ENCODE measurements at places on chromosomes 11 and 22.

- no peak for DNase-seq
Measured at GRCh38 chr11:131754671-131755070, 384.3 kb downstream of the NTM start.

- DNase-seq: no peak
Measured at GRCh38 chr11:128548649-128549255, 38.6 kb downstream of the ETS1 start.

- no peak for DNase-seq
Measured at GRCh38 chr11:88194990-88195389, 19.7 kb upstream of the RAB38 start.

DNA sequence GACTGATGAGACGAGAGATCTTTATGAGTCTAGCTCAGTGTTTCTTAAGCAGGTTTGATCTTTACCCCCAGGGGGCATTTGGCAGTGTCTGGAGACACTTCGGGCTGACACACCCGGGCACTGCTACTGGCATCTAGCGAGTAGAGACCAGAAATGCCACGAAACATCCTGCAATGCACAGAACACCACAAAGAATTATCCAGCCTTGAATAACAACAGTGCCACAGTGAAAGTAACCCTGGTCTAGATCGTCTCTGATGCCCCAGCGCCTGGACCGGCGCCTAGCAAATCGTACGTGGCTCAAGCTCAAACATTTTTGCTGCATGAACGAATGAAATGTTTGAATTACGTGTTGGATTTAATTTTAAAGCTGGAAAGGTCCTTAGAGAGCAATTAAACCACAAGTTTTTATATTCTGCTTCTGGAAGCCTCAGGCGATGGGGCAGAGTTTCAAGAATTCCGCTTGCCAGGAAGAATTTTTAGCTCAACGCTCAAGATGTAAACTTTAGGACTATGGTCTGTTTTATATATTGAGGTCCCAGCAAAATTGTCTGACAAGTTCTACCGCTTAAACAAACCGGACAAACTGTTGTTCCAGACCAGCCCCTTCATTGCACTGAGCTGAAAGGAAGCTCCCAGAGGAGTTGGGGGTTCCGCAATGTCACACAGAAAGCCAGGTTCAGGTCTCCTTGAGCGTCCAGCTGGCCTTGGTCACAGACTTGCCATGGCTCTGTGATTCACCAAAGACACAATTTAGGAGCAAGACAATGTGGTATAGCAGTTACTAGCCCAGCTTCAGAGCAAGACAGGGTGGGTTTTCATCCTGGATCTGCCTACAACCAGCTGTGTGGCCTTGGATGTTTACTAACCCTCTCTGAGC lies 44.2 kb upstream of the SMTN start:
- DNase-seq: no peak

DNA sequence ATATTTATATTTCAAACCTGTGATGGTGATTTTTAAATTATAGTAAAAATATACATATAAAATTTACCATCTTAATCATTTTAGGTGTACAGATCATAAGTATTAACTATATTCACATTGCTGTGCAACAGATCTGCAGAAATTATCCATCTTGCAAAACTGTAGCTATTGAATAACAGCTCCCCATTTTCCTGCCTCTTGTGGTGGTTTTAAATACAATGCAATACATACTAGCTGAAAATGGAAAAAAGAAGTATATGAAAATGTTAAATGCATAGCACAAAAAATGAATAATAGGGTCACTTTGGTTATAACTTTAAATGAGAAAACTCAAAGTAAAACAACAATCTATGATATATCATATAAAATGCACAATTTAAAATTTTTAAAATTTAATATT lies 130.9 kb upstream of the VPREB1 start:
- DNase-seq: no peak

GRCh38 chr11:65644837-65645236 lies 6.9 kb downstream of the SIPA1 start:
- DNase-seq: no peak

- no peak for DNase-seq
Measured at GRCh38 chr22:30866216-30866615, 102.4 kb downstream of the MORC2 start.

DNA sequence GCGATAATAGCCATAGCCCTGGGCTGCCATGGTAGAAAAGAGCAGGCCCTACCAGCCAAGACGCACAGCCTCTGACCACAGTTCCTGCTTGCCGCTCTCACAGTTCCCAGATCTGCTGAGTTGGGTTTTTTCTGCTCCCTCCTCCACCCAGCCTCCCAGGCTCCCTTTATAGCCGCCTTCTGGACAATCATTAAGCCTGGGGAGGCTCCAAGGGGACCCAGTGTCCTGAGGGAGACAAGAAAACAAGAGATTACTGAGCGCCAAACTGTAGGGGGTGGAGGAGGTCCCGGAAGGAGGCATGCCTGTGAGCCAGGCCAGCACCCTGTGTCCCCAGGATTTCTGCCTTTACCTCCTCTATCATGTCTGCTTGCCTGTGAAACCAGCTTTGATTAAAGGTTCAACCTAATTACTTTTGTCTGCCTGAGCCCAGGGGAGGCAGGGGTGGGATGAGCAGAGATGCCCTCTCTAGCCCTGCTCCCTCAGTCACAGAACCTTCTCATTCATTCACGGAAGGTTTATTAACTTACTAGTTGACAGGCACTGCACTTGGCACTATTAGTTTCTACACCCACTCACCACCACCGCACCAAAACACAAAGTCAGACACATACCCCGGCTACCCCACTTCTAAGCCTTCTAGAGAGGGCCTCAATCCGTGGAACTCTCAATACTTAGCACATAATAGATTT lies 1.2 kb downstream of the SLC37A4 start:
- DNase-seq: no peak

GRCh38 chr22:28819253-28820096 lies 19.1 kb upstream of the XBP1 start:
- peak; percentile 8 for DNase-seq

- no peak for DNase-seq
Measured at GRCh38 chr11:28924004-28924403, 815.8 kb downstream of the METTL15 start.

DNA sequence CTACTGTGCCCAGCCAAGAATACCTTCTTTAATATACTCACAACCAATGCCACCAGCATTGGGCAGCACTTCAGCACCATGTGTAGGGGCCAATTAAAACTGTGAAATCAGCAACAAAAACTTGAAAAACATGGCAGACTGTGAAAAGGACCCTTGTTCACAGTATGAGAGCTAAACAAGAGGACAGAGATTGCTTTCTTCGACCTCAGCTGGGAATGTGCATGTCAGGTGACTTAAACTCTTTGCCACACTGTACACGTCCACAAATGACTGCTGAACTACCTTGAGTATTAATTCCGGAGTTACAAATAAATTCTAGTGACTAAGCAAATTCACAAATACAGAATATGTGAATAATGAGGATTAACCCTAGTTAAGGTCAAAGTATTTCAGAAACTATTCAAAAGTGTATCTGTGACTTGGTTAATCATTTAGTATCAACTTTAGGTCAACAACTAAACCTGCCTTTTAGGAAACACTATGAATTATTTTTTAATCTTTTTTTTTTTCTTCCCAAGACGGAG lies 33.0 kb downstream of the DDX6 start:
- DNase-seq: no peak

GRCh38 chr11:64729851-64730382 lies 6.9 kb upstream of the NRXN2 start:
- DNase-seq: peak; percentile 15

- DNase-seq: no peak
Measured at GRCh38 chr11:69934861-69935494, 115.8 kb upstream of the FGF3 start.

DNA sequence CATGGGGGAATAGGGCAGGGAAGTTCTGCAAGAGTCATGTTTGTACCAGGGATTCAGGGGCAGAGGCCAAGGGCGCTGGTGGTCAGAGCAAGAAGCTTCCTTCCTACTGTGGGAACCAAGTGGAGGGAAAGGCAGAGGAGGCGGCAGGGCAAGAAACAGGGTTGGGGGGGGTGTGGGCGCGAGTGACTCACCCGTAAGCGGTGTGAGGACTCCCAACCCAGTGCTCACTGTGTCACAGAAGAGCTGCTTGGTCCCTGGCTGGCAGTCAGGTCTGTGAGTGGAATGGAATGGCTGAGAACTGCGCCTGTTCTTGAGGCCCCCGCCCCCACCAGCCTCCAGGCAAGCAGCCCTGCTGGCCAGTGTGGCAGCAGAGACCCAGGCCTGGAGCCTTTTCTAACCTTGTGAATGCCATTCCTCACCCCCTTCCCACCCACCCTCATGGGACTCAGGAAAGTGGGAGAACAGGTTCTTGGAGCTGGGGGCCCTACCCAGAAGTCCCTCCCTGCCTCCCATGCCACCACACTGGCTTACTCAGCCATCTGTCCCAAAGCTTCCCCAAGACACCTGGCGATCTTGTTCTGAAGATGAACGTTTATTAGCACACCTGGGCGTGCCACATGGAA lies 4.7 kb downstream of the LRRC10B start:
- no peak for DNase-seq

DNA sequence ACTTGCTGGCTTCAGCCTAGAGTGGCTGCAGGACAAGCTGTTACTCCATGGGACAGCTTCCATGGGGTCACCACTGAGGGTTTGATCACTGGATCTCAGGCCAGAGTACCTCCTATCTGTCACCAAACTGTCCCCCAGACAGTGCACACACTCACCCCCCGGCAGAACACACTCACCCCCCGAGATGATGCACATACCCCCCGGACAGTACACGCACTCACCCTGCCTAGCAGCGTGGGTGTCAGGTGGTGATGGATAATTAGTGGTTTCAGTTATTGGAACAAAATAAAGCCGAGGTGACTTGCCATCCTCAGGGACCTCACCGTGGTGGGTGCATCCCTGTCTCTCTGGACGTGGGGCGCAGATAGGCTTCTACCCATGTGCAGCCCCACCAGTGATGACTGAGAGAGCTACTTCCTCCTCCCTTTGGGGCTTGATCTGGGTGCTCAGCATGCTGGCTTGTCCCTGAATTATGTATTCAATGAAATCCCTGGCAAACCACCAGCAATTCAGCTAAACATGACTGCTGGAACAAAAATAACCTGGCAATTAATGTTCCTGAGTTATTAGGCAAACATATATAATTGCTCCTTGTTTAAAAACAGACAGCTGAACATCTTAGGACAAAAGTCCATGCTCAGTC lies 18.9 kb downstream of the TANGO2 start:
- peak; percentile 84 for DNase-seq

DNA sequence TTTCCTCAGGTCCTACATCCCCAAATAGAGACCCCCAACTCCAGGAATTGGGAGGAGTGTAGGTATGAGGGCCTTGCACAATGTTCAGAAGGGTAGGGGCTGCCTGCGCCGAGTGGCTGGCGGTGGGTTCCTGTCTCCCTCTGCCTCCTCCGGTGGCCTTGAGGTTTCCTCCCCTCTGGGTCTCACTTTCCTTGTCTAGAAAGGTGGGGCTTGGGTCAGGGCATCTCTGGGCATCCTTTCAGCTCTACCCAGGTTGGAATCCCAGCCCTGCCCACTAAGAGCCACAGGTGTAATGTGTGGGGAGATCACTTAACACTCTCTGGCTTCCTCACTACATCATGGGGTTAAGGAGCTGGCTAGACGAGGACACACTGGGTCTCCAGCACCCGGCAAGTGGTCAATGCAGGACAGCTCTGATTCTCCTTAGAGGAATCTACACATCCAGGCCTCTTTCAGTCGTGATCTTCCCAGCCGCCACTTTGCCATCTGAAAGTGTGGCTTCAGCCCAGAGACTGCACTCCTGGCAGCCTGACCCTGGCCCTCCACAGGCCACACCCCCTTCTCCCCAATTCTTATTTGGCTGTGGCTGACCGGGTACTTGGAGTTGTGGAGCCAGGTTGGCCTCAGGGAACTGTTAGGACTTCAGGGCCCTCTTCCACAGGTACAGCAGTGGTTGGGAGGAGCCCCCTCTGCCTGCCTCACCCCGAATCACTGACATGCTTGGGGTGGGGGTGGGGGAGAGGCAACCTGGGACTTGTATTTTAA lies 22.1 kb downstream of the PRDM11 start:
- no peak for DNase-seq

DNA sequence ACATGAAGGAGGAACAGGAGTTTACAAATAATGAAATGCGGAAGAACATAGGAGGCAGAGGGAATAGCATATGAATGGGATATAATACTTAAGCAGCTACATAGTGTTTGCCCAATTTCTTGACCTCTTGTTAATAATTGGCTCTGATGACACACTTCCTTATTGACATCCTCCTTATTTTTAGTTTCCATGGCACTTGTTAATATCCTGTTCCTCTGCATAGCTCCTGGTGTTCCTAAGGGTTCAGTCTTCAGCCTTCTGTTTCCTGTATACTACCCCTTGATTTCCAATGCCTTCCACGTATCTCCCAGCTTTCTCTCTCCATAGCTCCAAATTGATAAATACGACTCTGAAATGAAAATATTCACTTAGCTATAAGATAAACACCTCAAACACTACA lies 663.8 kb upstream of the API5 start:
- no peak for DNase-seq

DNA sequence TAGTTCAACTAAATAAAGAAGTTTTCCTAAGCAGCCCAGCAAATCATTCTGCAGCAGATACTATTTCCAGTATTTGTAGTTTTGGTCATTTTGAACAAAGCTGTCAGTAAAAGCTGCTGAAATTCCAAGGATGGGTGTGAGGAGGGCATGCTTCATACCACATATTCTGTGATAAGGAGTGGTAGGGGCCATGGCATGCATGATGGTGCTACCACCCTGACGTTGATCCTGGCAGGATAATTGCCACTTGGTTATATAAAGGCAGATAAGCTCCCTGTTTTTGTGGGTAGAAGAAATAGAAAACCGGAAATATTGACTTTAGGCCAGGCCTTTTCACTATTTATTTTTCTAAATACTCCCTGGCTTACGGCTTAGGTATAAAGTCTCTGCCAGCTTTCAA lies 33.1 kb upstream of the L3MBTL2 start:
- no peak for DNase-seq

GRCh38 chr11:123100379-123101085 lies 38.6 kb upstream of the HSPA8 start:
- DNase-seq: no peak

GRCh38 chr11:12280199-12280837 lies 97.1 kb upstream of the PARVA start:
- peak; percentile 18 for DNase-seq

GRCh38 chr22:29524442-29525191 lies 28.9 kb downstream of the THOC5 start:
- DNase-seq: no peak

All from NCI-H1417 (cell line).